ENCODE measurements at places on chromosomes 3 and 15.

GRCh38 chr15:44535523-44536301 is 1.2 kb upstream of the EIF3J start:
- peak; percentile 47 for DNase-seq

GRCh38 chr3:144362126-144362525 is 390.5 kb downstream of the DIPK2A start:
- DNase-seq, result no peak

GRCh38 chr3:6242104-6242503 is 618.8 kb upstream of the GRM7 start:
- no peak for DNase-seq

GRCh38 chr3:69115731-69116130 is 6.7 kb downstream of the LMOD3 start:
- DNase-seq, result no peak

DNA sequence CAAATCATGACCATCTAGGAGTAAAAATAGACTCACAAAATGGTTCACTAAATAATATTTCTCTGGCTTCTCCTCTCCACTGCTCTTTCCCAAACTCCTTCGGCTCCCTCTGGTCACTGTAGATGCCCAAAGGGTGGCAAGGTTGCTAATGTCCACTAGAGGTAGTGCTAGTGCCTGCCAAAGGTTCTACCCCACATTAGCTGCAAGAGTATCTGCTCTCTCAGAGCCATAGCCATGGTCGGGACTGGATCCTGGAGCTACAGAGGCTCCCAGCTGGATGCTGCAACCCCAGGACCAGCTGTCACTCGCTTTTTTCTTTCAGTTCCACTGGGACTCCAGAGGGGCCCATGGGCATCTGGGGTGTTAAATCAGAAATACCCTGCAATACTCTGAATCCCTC is 8.5 kb downstream of the HTR3D start:
- DNase-seq, result peak; percentile 79

GRCh38 chr15:92811148-92811913 is 88.8 kb upstream of the CHD2 start:
- DNase-seq, result no peak

DNA sequence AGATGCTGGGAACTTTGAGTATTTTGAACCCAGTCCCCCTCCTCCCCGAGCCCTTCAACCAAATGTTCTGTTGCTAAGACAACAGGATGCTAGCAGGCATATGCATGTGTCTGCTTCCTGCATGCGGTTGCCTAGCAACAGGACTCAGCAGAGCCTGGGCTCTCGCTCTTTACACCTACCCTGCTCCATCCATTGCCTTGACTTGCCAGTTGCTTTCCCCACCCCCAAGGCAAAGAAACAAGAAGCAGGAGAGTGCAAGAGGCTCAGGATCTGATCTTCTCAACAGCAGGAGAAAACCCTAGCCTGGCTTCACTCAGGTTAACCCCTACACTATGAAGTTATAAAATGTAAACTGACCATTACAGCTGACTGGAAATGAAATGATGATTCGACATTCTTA is 393.0 kb downstream of the IGSF11 start:
- peak; percentile 71 for DNase-seq

GRCh38 chr3:113054552-113054951 is 63.8 kb downstream of the GTPBP8 start:
- DNase-seq, result no peak

- DNase-seq, result peak; percentile 76
Observed at GRCh38 chr3:148992027-148992634, 791 bp downstream of the GYG1 start.

- no peak for DNase-seq
Observed at GRCh38 chr3:114338651-114339357, 45.0 kb downstream of the TIGIT start.

- no peak for DNase-seq
Observed at GRCh38 chr15:60551147-60551780, 72.3 kb upstream of the ICE2 start.

- no peak for DNase-seq
Observed at GRCh38 chr15:34654625-34655024, 71.2 kb upstream of the GOLGA8B start.

GRCh38 chr3:284322-284721 is 87.8 kb downstream of the CHL1 start:
- no peak for DNase-seq

DNA sequence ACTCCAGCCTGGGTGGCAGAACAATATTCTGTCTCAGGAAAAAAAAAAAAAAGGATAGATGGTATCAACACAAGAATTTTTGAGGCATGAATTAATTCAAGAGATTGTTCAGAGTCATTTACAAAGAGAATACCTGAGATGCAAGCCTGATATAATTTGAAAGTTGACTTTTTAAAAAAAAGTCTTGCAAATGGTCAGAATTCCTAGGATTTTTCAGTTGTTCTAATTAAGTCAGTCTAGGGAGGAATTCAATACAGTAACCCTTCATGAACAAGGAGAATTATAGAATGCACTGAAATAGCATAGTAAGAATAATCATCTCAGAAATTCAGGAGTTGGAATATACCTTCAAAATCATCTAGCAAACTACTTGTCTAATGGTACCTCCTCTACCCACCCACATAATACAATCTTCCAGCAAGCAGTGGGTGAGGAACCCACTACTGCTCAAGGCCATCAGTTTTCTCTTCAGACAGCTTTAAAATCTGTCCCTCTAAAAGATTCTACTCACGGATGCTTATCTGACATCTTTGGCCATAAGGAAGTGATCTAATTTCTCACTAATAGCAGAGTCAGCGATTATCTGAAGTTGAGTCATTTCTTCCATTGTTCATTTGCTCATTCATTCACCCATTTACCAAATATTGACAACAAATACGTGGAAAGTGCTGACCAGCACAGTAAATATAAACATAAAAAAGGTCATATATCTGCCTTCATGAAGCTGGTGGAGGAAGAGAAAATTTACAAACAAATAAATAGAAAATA is 159.6 kb downstream of the GREM1 start:
- no peak for DNase-seq

DNA sequence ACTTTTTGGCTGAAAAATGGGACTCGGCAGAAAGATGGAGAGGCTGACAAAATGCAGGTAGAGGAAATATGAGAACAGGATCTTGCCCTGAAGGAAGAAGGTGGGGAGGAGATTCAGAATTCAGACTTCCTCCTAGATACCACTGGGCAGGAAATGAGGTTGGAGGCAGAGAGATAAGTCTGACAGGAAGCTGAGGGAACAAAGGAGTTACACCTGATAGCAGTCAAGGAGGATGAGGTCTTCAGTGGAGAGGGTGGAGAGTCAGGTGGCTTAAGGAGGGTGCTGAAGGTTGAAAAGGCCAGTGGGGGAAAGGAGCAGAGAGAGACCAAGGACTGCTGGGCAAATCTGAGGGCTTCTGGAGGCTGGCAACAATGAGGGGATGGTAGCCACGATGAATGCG is 56.8 kb downstream of the CCR4 start:
- no peak for DNase-seq

DNA sequence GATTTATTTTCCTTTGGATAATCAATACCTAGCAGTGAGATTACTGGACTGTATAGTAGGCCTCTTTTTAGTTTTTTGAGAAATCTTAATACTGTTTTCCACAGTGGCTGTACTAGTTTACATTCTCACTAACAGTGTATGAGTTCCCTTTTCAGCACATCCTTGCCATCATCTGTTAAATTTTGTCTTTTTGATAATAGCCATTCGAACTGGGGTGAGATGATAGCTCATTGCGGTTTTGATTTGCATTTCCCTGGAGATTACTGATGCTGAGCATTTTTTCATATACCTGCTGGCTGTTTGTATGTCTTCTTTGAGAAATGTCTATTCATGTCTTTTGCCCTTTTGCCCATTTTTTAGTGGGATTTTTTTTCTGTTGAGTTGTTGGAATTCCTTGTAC is 210.8 kb downstream of the CGGBP1 start:
- no peak for DNase-seq

DNA sequence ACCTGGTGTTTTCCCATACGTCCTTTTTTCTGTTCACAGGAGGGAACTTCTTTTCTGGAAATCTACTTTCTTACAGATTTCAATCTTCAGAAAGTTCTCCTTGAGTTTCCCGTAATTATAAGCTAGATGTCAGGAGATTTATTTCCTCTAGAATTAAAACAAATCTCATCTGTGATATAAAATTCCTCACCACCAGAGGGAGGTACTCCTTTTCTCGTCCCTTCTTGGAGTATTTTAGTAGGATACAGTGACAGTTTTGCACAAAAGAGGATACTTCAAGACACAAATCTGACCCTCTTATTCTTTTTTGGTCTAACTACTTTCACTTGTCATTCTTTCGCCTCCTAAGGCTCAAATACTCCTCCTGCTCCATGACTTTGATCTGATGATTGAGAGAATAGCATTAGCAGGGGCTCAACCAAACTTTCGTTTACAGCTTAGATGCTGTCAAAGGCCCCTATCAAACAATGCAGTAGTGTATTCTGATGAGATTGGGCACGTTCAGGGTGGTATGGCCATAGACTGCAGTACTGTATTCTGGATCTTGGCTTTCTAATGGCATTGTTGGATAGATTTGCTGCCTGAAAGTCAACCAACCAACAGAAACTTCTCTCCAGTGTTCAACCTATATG is 38.0 kb downstream of the TMEM41A start:
- peak; percentile 25 for DNase-seq

DNA sequence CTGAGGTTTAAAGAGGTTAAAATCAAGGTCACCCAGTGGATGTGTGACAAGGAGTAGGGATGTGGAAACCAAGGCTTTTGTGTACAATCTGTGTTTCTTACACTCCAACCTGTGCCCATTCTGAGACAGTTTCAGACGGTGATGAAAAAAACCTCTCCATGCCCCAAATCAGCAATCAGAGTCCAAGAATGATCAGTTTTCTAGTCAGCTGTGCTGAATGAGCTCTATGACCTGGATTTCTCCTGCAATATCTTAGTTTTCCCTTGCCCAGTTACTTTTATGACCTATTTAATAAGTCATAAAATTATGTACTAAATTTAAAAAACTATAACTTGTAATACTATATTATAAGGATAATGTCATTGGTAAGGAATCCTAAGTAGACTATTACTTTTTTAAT is 37.5 kb upstream of the CBLB start:
- no peak for DNase-seq

GRCh38 chr15:82845686-82846085 is 36.3 kb downstream of the WHAMM start:
- no peak for DNase-seq

DNA sequence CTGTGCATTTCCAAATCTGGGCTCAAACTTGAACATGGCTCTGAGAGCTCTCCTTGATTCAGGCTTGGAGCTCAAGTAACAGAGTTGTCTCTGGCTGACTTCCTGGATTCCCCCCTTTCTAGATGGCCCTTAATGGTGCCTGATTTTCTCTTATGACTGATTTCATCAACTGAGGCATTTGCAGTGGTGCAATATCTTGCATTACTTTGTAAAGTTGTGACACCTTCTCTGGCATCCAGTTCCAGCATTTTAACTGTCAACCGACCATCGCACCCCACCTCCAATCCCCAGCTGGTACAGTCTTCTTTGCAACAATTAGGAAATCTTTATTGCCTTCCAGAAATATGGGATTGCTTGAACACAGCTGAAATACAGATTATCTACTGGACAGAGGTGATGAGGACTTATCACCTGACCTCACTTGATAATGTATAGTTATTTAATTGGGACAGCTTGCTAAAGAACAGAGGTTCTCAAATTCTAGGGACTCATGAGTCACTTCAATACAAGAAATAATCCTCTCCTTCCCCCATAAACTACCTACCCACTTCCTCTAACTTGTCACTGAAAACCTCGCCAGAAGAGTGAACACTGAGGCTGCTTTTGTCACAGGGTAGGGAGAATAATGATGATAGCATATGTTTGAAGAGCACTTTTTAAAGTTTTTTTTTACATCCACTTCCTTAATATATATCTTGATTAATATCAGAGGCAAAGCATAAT is 41.8 kb downstream of the FILIP1L start:
- DNase-seq, result no peak

DNA sequence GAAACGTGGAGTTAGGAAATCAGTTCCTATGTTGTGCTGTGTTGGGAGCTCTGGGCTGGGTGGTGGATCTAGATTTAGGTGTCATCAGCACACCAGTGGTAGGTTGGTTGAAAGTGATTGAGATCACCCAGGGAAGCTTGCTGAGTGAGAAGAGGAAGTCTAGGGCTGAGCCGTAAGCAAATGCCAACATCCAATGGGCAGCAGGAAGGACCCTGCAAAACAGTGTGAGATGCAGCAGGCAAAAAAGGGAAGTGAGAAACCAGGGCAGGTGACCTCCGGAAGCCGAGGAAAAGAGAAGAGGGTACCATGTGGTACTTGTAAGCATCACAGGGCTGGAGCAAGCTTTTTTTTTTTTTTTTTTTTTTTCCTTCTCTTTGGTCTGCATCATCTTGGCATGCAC is 15.9 kb upstream of the COPG1 start:
- DNase-seq, result no peak

DNA sequence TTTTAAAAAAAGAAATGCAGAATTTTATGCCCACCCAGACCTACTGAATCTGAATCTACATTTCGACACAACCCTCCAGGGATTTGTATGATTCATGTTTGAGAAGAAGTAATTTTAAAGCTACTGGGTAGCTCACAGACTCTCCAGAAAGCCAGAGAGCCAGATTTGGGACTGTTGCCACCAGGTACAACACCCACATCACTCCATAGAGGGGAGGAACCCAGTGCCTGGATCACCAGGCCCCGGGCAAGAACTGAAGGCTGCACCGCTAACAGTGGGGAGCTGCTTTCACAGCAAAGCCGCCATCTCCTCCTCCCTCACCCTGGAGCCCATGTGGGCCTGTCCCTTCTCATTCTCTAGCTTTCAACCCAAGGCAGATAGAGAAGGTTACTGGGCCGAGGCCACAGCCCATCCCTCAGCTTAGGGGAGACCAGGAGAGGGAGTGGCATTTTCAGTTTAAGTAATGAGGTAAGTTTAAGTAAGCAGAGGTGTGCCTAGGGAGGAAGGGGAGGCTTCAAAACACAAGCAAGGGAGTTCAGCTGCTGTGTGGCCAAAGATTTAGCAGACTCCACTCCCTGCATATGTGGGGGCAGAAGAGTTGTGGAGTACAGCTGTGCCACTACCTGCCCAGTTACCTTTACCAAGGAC is 109.8 kb downstream of the IL12A start:
- DNase-seq, result no peak

- no peak for DNase-seq
Observed at GRCh38 chr15:86653344-86654197, 573.9 kb downstream of the AGBL1 start.

DNA sequence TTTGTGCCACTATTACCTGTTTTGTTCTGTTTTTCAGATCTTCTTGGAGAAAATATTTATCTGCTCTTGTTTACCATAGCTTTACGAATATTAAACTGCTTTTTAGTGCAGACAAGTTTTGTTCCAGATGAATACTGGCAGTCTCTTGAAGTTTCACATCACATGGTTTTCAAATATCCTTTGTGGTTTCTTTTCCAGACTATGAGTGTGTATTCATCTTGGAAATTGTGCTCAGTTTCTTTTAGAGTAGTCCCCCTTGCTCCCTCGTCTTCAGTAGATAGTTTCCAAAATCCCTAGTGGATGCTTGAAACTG is 1.2 kb downstream of the PIGB start:
- no peak for DNase-seq

DNA sequence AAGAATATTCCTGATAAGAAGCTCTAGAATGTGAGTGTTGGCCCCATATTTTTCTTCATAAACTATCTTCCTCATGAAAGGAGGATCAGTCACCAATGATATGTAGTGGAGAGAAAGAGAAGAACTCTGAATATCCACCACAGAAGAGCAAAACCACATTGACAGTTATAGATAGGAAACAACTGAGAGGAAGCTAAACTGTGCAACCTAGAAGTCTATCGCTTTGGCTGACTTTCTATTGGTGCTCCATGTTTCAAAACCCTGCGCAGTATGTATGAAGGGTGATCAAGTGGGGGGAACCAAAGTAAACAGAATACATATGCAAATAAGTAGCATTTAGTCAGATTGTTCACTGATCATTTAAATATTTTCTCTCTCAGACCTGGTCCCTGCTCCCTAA is 41.0 kb upstream of the ZNF280D start:
- no peak for DNase-seq
